ENCODE measurements at places on chromosomes 5 and 9.

- DNase-seq: no peak
These were observed 175.6 kb downstream of the CD180 start for GRCh38 chr5:67021031-67021430.

DNA sequence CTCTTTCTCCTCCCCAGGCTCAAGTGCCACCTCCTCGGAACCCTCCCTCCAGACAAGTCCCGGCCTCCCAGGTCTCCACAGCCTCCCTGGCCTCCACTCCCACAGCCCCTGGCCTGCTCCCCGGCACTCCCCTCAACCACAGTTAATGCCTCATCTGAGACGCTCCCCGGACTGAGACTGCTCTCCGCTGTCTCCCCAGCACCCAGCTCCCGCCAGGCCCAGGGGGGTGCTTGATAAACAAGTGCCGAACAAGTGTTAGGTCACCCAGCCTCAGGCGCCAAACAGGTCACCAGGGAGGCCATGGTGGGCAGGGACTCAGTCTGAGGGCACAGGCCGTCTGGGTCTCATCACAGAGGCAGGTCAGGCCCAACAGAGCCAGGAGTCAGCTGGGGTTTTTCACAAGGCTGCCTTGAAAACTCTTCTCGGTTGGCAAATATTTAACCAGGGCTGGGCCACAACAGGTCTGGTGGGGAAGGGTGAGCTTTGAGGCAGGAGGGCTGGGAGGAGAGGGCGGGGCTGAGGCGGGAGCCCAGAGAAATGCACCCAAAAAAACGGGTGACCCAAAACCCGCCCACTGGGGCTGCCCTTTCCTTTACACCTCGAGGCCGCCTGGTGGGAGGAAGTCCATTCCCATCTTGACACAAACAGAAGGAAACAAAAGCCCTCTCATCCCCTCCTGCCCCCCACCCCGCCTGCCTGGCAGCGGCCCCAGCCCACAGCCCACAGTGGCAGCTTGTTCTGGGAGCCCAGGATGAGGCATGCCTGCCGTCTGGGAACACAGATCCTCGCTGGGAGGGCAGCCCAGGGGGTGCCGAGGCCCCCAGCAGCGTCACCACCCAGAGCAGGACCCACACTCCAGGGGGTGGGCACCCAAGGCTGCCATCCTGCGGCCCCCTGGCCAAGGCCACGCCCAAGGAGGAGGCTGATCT lies 66.6 kb upstream of the STXBP1 start:
- no peak for DNase-seq

DNA sequence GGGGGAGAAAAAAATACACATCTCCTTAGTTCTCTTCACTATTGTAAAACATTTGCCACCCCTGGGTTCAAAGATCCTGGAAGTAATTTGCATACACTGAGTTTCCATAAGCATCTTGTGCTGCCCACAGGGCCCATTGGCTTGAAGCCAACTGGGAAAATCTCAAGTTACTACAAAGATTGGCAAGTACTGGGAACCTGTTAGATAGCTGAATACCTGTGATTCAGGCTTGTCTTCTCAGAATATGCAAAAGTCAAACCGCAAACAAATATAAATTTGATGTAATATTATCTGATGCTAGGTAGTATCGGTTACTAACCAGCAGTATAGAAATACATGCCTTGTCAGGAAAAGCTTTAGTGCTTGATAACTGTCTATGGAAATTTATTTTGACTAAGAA lies 156.9 kb upstream of the FST start:
- DNase-seq: no peak

DNA sequence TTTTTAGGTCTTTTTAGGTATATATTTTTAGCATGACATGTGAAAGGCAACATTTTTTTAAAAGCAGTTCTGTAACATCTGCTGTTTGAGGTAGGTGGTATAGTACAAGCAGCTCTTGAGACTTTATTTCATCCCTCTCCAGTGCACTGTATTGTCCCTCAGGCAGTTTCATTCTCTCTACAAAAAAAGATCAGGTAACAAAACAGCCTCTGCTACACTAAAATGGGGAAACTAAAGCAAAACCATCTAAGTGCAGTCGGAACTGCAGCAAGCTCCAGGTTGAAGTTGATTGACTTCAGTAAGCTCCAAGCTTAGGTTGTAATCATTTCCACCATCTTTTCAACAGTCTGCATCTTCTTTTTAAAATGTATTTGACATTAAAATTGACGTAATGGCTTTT lies 195.6 kb downstream of the DEPDC1B start:
- no peak for DNase-seq

- no peak for DNase-seq
These were observed 9.2 kb upstream of the LRRC14B start for GRCh38 chr5:182126-182525.

GRCh38 chr9:22098643-22099332 lies 89.7 kb upstream of the CDKN2B start:
- no peak for DNase-seq

GRCh38 chr9:110591526-110591925 lies 12.0 kb upstream of the SVEP1 start:
- no peak for DNase-seq
